ENCODE measurements at places on chromosomes 12 and 14. TPM values are rescaled to one million over a fixed set of nuclear protein-coding genes. Genes with fewer than 3 reads are reported as not detected.

GRCh38 chr12:53070877-53071492 is 8.2 kb downstream of the SPRYD3 start:
- DNase-seq: no peak

- no peak for DNase-seq
These were observed 1330.1 kb upstream of the USP15 start for GRCh38 chr12:60930151-60930550.

GRCh38 chr14:51382506-51382905 is 142.5 kb downstream of the TMX1 start:
- no peak for DNase-seq

- no peak for DNase-seq
These were observed 67.8 kb downstream of the FGD4 start for GRCh38 chr12:32466986-32467711.

DNA sequence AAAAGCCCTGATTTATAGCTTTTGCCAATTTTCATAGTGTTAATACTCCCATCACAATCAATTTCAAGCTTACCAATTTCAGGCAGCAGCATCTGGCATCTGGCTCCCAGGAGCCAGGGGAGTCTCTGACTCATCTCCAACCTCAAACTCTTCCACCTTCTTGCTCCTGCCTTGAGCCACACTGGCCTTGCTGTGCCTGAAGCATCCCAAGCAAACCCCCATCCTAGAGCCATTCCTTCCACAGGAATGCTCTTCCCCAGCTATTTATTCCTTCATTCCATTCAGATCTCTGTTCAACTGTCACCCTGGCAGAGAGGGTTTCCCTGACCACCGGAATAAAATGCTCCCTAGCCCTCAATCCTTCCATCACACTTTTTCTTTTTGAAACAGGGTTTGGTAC is 13.9 kb upstream of the PPP1CC start:
- DNase-seq: no peak

CLEC14A gene
- 0.17 TPM for total RNA-seq

KCNK13 gene
- total RNA-seq: not detected

TMX1 gene
- total RNA-seq: 31.3 TPM

ATL1 gene
- total RNA-seq: 6.8 TPM

CARMIL3 gene
- 4.9 TPM for total RNA-seq
